ENCODE measurements at places on chromosomes 13 and 19. TPM values are rescaled to one million over a fixed set of nuclear protein-coding genes. Genes with fewer than 3 reads are reported as not detected.
A peak's percentile ranks its signal among the peaks of the same experiment; 100 is the strongest.

Gene ZNF699
- 1.3 TPM for polyA plus RNA-seq

Gene SLAIN1
- polyA plus RNA-seq = 0.29 TPM

Gene LIG4
- 5.0 TPM for polyA plus RNA-seq

GRCh38 chr19:42143341-42144234, 11.3 kb upstream of the POU2F2 start:
- peak; percentile 30 for DNase-seq

- DNase-seq = peak; percentile 89
Measured at GRCh38 chr19:49593233-49594113, 2.5 kb downstream of the PRR12 start.

- no peak for DNase-seq
Measured at GRCh38 chr19:51593138-51593890, 22.2 kb downstream of the ZNF175 start.

DNA sequence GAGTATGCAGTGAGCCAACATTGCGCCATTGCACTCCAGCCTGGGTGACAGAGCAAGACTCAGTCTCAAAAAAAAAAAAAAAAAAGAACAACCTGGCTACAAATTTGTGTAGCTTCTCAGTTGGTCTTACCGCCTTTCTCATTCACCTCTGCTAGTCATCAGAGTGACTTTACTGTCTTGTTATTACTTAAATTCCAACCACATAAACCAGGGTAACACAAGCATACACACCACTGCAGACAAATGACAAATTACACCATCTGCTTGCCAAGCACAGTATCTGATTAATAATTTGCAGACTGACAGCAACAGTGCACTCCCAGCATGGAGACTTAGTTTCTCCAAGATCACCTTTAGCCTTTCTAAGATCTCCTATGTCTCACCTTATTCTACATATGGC, 11.0 kb downstream of the ZNF14 start:
- no peak for DNase-seq

DNA sequence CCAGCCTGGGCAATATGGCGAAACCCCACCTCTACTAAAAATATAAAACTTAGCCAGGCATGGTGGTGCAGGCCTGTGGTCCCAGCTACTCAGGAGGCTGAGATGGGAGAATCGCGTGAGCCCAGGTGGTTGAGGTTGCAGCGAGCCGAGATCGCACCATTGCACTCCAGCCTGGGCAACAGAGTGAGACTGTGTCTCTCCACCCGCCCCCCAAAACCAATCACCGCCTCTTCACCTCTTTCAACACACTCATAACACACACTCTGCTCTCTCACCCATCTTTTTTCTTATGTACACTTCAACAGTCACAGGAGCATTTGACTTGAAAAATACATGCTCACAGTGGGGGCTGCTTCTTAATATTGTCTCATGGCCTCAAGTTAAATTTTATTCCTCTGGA, 76.8 kb downstream of the ESD start:
- no peak for DNase-seq

Measured in IMR-90 (cell line).